Nucleus accumbens (tissue), 56 donors: ENCODE measurements at places on chromosomes 13 and 19.

DNA sequence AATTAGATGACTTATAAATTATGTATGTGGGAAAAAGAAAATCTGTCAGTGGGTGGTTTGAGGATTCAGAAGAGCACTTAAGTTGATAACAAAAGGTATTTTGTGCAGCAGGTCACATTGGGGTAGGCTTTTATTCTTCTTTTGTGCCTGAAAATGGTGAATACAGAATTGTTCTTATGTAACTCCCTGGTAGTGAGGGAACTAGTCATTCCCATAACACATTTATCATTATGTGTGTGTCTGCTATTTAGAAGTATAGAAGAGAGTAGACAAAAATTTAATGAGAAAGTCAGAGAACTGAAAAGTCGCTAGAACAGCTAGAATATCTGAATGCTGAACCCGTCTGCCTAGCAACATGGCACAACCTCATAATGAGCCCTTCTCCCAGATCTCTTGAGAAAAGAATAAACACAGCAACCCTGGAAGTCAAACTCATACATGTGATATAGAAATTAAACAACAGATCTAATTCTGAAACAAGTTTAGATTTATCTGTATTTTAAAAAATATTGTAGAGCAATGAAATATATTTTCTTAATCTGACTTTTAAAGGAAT is 111.8 kb upstream of the EDNRB start:
- no peak for DNase-seq

DNA sequence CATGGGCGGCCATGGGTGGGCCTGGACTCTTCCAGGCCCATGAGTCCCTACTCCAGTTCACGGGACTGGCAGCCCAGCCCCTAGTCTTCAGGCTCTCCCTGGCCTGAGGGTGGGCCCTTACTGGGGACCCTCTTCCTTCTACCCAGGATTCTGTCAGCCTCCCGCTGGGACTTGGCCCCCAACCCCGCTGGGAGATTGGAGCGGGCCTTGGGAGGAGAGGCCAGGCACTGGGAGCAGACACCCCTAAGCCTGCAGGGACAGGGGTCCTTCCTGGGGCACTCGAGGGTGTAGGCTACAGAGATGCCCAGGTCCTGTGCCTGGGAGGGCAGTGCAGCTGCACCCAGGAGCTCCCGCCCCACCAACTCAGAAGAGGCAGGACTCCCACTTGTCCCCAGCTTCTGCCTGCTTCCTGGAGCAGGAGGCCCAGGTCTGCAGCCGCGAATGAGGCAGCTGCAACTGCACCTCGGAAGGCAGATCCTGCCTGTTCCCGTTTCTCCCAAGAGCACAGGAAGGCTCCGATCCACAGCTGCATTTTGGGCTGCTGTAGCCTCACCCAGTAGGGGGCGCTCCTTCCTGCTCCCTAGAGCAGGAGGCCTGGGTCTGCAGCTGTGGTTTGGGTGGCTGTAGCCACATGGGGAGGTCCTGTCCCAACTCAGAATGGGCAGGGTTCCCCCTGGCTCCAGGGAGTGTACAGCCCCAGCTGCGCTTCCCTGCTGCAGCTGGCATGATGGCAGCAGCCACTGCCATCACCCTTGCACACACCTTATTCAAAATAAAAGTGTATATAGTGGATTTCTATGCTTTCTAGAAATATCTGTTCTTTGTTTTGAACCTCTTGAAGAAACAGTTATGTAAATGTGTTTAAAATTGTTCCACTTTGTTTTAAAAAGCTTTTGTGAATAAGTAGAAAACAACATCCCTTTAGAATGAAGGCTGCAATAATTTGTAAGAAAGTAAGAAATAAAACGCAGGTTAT is 46.8 kb downstream of the TEX26 start:
- no peak for DNase-seq

- no peak for DNase-seq
Measured at GRCh38 chr13:105936816-105937215, 598.6 kb downstream of the EFNB2 start.

DNA sequence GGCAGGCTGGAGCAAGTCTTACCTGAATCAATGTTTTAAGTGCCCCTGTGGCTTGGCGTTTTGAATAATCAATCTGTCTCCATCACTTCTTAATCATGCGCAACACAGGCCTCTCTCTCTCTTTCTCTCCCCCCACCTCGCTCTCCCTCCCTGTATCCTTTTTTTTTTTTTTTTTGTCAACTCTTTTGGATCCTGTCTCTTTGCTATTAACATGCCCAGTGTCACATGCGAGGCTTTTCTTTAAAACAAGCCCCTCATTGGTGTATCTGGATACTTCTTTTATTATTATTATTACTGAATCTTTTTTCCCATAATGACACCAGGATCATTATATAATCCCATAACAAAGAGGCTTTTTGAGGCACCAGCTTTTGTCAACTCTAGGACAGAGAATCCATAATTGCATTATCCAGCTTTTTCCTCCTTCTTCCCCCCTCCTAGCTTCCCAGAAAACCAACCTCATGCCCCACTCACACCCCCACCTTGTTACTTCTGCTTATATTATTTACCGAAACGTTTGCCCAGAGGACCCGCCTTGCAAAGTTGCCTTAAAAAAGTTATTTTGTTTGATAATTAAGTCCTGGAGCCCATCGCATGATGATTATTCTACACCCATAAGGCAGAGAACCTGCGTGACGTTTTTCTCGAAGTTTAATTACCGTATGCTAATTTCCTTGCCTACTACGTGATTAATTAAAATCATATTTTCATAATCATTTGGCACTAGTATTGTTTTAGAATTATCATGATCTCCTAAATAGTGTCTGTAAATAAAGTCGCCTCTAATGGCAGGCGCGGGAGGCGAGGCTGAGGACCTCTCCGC is 148.1 kb upstream of the ZNF536 start:
- DNase-seq = no peak

GRCh38 chr19:51811344-51811743 is 16.4 kb downstream of the FPR3 start:
- DNase-seq = no peak

- no peak for DNase-seq
Measured at GRCh38 chr19:48102870-48103751, 7.5 kb downstream of the PLA2G4C start.
